ENCODE measurements at places on chromosomes 6 and 20.

GRCh38 chr20:63364801-63365585 lies 3.8 kb upstream of the CHRNA4 start:
- DNase-seq: no peak

DNA sequence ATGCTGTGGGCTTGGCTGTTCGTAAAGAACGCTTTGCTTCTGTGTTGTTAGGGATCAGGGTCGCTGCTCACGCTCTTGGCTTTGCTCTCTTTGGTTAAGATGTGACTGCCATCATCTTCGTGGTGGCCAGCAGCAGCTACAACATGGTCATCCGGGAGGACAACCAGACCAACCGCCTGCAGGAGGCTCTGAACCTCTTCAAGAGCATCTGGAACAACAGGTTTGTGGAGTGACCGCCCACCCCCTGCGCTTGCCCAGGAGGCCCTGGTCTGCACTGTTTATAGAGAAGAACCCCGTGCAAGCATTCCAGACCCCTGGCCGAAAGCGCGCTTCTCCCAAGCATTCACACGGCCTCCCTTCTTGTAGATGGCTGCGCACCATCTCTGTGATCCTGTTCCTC lies 57.1 kb downstream of the GNAS start:
- DNase-seq: no peak

DNA sequence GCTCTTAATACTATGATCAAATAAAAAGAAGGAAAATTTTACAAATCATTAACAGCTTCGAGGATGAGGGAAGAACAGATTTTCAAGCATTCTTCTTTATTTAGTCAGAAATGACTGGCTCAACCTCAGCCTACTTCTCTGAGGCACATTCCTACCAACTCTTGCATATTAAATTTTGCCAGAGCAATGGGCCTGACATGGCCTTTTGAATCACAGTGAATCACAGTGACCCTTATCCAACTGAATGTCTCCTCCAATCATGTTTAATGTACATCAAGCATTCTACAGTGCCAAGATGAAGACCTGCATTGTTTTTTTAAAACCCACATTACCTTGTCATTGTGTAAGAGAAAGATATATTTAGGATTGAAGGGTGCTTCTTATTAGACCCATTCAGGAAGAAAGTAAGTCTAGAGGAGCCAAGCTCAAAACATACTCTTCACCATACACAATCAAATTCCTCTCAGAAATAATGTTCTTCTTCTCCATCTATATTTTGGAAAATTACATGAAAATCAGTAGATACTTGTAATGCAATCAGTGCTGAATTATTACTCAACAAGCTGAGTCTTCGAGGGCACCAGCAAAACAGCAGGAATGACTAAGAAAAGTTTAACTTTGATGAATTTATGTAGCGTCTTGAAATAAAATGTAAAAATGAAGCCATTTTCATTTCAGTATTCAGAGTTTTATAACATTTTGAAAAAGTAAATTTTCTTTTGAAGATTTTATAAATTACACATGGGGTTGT lies 44.1 kb upstream of the MOXD1 start:
- no peak for DNase-seq

- no peak for DNase-seq
Measured at GRCh38 chr6:38154731-38155130, 335.2 kb downstream of the ZFAND3 start.

DNA sequence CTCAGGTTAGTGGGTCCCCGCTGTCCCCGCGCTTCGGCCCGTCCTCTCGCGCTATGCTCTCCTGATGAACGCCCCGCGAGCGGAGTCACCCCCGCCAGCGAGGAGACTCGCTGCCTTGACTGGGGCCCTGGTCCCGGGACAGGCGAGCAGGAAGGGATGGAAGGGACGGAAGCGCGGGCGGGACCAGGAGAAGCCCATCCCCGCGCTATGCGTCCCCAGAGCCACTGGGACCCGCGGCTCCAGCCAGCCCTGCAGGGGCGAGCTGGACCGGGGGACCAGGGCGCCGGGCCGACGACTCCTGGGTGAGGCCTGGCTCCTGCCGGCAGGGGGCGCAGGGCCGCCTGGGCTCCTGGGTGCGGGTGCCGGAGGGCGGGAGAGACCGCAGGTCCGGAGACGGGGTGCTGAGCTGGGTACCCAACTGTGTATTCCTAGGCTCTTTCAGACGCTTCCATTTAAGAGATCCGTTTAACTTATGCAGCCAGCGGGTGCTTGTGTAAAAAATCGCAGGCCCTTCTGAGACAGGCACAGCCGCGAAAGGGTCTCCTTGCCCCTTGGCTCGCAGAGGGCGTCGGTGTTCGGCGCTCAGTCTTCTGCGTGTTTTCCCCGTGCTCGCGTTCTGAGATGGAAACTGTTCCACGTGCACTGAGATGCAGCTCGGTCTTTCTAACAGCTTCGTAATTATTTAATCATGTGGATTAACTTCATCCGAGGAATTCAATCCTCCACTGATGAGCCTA lies 580 bp upstream of the SYCP2 start:
- peak; percentile 80 for DNase-seq

DNA sequence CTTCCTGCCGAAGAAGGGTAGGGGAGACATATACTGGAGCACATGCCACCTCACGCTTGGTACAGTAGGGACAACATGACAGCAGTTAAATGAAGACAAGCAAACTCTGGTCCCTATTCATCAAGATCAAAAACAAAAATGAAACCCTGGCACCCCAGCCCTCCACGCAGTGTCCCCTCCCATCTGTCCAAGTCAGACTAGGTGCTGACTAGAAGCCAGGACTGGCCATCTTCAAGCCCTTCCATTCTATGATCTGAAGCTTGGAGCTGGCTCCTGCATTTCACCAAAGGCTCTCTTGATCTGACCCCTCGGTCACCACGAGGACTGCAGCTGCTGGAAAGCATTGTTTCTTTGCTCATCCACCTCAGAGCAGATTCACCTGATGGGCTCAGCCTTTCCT lies 158.9 kb upstream of the GGTLC1 start:
- DNase-seq: no peak

GRCh38 chr20:57998276-57998675 lies 230.2 kb downstream of the ANKRD60 start:
- DNase-seq: no peak

- no peak for DNase-seq
Measured at GRCh38 chr20:25020901-25021301, 28.4 kb upstream of the APMAP start.

DNA sequence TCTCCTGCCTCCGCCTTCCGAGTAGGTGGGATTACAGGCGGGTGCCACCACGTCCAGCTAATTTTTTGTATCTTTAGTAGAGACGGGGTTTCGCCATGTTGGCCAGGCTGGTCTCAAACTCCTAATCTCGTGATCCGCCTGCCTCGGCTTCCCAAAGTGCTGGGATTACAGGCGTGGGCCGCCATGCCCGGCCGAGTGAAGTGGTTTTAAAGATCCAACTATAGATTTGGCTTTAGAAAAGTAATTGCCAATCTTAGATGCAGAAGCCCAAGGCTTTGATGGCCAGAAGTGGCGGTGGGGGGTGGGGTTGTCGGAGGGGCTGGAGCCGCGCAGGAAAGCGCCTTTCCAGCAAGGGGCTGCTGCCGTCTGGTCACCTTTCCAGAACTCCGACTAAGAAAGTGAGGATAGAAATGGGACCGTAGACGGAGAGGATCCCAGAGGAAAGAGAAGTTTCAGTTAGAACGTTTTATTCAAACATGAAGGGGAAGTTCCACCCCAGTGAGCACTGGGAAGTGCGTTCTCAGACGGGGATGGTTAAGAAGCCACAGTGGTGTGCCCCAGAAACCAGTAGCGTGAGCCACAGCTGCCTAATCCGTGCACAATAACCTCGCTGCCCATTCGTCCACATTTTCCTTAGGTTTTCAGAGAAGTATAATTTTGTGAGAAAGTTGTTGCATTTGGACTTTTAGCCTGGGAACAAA lies 69.7 kb downstream of the DLL1 start:
- no peak for DNase-seq

DNA sequence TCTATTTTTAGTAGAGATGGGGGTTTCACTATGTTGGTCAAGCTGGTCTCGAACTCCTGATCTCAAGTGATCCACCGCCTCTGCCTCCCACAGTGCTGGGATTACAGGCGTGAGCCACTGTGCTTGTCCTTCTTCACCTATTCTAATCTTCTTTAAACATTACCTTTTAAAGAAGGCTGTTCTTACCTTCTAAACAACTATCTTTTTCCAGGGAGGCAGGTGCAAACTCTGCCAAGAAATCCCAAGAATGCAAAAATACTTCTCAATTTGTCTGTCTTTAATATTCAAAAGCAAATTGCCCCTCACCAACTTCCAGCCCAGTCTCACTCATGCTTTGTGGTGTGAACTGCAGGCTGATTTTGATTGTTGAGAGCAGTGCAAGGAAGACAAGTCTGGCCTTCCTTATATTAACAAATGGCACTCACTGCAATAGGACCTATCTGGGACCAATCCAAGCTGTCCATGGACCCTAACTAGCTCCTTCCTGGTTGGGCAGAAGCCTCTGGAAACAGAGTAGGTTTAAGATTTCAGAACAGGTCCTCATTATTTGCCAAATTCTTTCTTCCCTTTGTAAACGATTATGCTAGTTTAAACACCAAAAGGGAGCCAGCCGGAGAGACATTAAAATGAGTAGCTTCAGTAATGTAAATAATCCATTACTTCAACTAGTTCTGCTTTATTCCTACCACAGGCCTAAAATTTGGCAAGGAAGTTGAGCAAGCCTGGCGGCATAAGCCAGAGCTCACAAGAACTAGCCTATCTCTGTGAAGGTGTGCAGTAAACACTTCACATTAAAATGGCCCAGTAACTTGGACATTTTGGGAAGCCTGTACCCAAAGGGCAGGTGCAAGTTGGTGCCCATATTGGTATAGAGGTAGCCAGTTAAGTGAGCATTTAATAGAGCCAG lies 1.6 kb downstream of the SCAND1 start:
- no peak for DNase-seq

- DNase-seq: no peak
Measured at GRCh38 chr6:15283986-15284361, 38.1 kb downstream of the JARID2 start.

DNA sequence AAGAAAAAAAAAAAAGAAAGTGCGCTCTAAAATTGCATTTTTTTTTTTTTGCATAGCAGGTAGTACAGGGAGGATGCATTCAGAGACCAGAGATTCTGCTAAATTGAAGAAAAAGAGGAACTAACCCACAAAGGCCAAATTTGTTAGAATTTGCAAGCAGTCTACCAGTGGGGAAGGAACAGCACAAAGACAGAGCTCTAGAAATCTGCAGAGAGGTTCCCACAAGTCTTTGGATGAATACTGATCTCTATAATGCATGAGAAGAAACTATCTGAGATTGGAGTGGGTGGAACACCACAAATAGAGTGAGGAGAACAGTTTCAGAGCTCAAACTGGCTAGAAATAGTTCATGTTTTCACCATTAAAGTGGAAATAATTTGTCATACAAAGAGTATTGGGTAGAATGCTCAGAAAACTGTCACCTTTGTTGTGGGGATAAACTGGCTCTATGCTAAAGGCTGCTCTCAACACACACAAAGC lies 79.6 kb upstream of the AHI1 start:
- DNase-seq: no peak

DNA sequence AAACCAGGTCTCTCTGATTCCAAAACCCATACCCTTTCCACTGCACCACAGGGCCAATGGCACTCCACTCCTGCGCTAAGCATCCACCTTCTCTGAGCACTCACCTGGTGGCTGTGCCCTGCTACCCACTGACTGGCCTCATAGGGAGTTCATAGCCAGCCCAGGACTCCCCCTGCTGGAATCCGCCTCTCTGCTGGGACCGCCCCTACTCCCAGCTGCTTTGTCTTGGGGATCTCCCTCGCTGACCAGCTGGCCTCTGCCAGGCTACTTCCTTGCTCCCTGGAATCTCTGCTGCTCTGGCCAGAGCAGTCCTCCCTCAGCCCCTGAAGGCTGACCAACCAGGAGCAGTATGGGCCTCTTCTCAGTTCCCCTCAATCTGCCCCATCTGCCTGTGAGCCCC lies 129.7 kb downstream of the FAXC start:
- no peak for DNase-seq

DNA sequence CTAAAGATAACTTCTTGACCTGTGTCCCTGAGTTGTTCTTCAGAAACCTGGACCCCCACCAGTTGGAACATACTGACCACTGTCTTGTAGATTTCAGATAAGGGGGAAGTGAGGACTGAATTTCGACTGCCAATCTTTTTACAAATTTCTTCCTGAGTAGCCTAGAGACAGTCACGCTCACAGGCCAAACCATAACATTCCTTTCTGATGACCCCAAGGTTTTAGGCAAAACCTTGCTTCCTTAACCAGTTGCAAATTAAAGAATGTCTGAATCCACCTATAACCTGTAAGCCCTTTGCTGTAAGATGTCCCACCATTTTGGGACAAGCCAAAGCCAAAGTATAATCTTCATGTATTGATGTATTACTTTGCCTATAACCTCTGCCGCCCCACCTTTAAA lies 306.9 kb downstream of the LRFN2 start:
- DNase-seq: no peak

DNA sequence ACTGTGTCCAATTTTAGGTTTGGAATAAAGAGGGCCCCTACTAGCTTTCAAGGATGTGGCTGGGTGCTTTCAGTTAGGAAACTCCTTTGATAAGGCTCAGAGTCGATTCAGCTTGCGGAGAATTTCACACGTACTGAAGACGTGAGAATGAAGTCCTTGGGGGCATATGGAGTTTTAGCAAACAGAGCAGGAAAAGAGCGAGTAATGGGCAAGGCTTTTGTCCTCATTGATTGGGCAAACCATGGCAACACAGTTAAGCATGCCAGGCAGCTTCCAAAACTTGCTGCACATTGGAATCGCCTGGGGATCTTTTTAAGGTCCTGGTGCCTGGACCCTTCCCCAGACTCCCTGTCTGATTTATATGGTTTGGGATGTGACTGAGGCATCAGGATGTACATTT lies 29.2 kb downstream of the ISM1 start:
- no peak for DNase-seq

DNA sequence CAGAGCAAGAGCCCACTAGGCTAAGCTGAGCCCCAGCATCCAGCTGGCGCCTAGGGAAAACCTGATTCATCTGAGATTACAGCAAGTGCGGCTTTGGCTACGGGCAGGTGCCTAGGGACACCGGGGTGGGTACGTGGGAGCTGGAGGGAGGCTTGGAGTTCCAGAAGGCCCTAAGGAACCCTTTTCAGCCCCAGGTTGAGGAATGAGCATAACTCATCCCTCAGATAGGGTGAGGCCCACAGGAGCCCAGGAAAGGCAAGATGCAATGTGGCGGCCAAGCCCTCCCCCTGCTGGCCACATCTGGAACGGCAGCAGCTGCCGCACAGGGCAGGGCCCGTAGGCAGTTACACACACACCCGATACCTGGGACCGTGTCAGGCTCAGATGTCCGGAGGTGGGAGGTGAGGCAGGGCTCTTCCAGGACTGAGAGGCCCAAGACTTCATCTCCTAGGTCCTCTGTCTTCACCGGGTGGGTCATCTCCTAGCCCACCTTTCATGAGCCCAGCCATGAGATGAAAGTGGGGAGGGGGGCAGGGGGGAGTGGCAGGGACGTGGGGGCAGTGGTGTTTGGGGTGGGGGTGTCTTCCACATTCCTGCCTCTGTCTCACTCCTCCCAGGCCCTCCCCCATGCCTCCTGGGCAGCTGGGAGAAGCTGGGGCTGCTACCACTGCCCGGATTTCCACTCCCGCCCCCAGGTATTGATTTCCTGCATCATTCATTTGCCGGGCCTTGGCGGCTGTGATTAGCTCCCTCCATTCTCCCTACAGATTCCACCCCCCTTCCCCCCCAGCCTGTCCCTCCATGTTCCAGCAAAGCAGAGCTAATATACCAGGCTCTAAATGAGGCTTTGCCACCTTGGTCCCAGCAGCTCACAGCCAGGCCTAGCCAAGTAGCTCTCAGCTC lies 5.5 kb downstream of the MDGA1 start:
- DNase-seq: peak; percentile 82

GRCh38 chr20:46948081-46948480 lies 53.4 kb downstream of the EYA2 start:
- DNase-seq: no peak

- DNase-seq: no peak
Measured at GRCh38 chr20:13799040-13799439, 14.2 kb downstream of the NDUFAF5 start.

Measured in stimulated activated CD4-positive, alpha-beta T cell treated with anti-CD3 and anti-CD28 coated beads, Interleukin-1b, Interleukin-23, amount 100 ng/mL, for 4 hours (primary cell).